ENCODE measurements at places on chromosomes 1 and 21.

- no peak for DNase-seq
Measured at GRCh38 chr1:59670662-59671061, 144.1 kb upstream of the HOOK1 start.

GRCh38 chr1:11198851-11199594, 9.9 kb downstream of the ANGPTL7 start:
- DNase-seq = no peak

DNA sequence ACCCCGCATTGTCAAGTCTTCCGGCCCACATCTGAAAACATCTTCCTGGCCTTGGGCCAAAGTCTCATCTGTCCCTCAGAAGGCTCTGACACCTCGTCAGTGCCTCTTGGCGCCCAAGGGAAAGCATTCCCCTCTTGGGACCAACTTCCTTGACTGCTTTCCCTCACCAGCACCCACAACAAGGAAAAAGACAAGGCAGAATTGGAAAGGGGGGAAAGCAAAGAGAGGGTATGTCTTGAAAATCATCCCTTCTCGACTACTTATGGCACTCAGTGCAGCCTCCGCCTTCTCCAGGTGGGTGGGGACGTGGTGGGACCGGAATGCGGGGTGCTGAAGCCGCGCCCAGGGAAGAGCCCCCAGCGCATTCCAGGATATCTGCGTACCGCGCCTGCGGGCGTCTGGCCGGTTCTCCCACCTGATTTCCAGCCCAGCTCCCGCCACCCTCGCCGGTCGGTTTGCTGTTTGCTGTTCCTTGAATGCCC, 554 bp upstream of the SLC39A1 start:
- no peak for DNase-seq

DNA sequence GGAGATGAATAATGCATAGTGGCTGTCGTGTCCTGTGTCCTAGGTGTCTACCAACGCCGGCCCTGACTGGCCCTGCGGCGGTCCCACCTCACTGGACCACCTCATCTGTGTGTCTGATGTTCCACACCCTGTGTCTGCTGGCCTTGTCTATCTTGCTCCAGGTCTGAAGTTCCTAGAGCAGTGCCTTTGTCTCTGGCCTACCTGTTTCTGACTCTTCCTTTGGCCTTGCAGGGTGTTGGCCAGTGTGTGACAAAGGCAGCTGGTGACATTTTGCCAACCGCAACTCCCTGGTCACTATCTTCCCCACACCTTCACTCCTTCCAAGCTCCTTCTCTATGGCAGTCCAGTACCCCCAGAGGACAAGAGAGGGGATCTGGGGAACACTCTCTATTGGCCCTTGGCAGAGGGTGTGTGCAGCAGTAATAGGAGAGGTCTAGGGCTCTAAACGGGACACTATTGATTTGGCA, 1.4 kb upstream of the AHDC1 start:
- DNase-seq = no peak

DNA sequence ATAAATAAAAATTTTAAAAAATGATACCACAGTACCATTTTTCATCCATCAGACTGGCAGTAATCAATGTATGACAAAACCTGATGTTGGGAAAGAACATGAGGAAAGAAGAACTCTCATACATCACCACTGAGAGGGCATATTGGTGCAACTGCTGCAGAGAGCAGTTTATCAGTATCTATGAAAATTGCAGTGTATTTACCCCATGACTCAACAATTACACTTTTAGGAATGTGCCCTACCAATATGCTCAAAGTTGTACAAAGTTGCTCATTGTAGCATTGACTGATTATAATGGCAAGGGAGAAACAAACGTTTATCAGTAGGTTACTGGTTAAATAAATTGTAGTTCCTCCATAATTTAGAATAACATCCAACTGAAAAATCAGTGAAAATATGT, 36.7 kb downstream of the CATSPERE start:
- DNase-seq = no peak

DNA sequence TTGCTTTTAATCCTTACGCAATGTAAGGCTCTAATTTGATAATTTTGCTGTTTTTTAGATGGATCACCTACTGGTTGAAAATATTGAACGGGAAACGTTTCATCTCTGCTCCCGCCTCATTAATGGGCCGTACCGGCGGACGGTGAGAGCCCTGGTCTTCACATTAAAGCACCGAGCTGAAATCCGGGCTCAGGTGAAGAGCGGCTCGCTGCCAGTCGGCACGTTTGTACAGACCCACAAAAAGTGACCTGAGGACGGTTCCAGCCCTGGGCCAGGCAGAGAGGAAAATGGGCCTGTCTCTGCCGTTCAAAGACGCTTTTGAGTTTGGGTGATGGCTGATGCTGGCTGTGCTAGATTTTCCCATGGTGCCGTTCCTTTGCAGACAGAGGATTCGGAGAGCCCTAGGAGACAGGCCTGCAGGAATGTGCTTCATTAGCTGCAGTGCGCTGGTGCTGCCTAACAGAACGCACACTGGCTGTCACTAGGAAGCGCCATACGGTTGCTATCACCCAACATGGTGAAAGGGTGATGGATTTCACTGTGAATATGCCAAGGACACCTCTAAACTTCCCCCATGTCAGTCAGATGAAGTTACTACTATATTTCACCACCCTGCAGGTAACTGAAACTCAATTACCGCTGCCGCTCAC, 42.9 kb downstream of the TCEANC2 start:
- DNase-seq = no peak

- DNase-seq = no peak
Measured at GRCh38 chr1:53069265-53069662, 7.3 kb downstream of the PODN start.

DNA sequence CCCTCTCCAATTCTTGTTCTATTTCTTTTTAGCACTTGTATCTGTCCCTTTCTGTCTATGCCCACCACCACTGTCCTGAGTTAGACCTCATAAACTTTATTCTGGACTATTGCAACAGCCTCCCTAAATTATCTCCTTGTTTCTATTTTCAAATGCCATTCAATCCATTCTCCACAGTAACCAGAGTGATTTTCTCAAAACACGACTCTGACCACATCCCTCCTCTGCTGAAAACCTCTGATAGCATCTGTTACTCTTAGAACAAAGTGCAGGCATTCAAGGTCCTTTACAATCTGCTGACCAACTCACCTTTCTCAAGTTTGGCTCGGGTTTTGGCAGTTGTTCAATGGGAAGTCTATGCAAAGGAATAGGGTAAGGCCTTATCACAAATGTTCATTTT, 22.8 kb upstream of the GPX7 start:
- DNase-seq = no peak

- no peak for DNase-seq
Measured at GRCh38 chr1:114454539-114454938, 56.5 kb downstream of the TRIM33 start.

- DNase-seq = no peak
Measured at GRCh38 chr1:221669441-221669840, 72.4 kb downstream of the DUSP10 start.

DNA sequence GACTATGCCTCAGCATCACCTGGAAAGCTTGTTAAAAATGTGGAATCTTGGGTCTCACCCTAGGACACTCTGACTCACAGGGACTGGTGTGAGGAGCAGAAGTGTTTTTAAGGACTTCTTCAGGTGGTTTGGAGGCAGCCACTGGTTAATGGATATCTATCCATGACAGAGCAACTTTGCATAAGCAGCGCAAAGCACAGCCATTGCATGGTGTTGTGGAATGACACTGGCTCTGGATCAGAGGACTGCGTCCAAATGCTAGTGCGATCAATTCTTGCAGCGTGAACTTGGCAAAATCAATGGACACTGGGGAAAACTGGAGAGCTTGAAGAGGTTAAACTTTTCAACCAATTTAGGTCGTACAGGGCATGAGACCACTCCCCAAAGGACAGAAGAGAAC, 116.8 kb upstream of the FAM78B start:
- no peak for DNase-seq

DNA sequence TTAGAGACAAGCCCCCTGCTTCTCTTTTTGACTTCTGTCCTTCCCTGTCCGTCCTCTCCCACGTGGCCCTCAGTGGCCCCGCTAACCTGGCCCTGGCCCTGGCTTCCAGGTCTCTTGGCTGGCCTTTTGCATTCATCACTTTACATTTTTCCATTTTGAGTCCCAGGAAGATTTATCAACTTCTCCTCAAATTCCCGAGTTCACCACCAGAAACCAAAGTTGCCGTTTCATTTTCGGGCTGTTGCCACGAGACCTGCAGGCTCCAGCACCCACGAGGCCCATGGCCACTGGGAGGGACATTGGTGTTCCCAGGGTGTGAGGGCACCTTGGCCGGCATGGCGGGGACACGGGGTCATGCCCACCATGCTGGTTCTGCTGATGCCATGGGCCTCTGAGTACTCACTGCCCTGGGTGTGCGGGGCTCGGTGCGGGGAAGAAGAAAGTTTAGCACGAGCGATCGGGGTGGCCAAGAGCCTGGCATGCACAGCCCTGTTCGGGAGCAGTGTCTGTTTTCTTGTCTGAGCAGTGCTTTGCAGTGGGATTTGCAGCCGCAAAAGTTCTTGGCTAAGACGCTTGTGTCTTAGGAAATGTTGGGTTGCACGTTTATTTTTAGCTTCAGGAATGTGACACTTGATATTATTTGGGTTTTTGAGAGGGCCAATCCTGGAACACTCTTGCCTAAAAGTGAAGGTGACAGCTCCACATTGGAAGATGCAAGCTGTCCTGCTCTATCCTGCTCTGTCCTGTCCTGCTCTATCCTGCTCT, 40.4 kb upstream of the ADARB1 start:
- DNase-seq = no peak

DNA sequence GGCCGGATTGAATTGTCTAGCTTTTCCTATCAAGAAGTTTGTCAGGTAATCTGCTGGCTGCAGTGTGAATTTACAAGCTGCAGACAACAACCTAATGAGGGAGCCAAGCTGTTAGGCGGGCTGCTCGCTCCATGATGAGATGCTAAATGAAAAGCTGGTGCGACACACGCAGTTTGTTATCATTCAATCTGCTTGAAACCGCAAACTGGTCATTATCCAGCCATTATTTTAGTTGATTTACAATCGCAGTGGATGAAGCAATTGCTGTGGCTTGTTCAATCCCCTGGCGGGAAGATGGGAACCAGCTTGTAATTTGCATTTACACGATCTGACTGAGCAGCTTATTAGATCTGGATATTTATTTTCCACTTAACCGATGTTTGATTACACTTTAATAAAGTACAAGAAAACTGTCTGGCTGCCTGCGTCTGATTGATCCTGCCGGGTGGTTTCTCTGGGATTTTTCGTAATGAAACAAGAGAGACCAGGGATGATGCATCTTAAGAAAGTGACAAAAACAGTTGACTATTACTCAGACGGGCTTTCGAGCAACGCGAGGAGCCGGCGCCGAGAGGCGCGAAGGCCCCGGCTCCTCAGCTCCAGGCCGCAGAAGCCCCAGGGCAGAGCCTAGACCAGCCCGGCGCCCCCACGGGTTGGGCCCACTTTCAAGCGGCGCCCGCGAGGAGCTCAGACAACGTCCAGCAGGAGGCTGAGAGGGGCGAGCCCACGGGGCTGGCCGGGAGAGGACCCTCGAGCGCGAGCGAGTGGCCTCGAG, 118.0 kb upstream of the BARHL2 start:
- DNase-seq = no peak

- DNase-seq = no peak
Measured at GRCh38 chr21:37627074-37627473, 260.5 kb downstream of the DYRK1A start.

DNA sequence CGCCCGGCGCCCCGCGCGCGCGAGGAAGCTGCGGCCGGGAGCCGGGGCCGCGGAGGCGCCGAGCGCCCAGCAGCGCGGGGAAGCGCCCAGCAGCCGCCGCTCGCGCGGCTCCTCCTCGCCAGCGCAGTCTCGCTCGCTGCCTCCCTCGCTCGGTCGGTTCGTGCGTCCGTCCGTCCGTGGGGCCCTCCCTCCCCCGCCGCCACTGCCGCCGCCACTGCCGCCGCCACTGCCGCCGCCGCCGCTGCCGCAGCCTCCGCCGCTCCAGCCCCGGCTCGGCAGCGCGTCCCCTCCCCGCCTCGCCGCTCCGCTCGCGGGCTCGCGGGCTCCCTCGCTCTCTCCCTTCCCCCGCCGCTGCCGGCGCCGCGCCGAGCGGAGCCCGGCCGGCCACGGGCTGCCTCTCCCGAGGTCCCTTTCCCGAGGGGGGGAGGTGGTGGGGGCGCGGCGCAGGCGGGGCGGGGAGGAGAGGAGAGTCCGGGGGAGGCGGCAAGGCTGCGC, at the start of gene KCND3:
TSS of gene KCND3 (minus strand) at position 138 of the 495 bp plus-strand sequence.
- DNase-seq = no peak

- DNase-seq = no peak
Measured at GRCh38 chr1:79657951-79658658, 651.6 kb upstream of the ADGRL4 start.

GRCh38 chr1:21914450-21914849, 22.7 kb downstream of the HSPG2 start:
- DNase-seq = no peak

DNA sequence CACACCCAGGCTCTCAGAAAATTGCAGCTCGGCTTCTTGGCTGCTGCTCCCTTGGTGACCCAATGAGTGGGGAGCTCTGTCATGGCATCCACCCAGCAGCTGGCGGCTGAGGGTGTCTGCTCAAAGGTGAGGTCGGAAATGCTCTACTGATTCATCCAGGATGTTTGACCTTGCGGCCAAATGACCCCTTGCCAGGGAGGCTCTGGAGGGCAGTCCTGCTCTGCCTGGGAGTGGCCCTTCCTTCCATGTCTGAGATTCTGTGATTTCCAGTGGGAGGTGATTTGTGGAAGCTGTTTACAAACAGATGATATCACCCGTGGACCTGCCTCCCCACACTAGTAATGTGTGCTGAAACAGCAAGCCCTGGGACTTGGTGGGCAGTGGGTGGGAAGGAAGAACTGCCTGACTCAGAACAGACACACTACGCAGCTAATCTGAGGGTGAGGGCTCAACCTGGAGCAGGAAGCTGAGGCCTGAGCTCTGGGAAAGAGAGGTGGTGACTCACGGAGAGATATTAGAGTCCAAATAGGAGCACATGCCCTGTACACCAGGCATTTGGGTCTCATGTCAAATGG, 3.0 kb downstream of the CRCT1 start:
- DNase-seq = no peak

DNA sequence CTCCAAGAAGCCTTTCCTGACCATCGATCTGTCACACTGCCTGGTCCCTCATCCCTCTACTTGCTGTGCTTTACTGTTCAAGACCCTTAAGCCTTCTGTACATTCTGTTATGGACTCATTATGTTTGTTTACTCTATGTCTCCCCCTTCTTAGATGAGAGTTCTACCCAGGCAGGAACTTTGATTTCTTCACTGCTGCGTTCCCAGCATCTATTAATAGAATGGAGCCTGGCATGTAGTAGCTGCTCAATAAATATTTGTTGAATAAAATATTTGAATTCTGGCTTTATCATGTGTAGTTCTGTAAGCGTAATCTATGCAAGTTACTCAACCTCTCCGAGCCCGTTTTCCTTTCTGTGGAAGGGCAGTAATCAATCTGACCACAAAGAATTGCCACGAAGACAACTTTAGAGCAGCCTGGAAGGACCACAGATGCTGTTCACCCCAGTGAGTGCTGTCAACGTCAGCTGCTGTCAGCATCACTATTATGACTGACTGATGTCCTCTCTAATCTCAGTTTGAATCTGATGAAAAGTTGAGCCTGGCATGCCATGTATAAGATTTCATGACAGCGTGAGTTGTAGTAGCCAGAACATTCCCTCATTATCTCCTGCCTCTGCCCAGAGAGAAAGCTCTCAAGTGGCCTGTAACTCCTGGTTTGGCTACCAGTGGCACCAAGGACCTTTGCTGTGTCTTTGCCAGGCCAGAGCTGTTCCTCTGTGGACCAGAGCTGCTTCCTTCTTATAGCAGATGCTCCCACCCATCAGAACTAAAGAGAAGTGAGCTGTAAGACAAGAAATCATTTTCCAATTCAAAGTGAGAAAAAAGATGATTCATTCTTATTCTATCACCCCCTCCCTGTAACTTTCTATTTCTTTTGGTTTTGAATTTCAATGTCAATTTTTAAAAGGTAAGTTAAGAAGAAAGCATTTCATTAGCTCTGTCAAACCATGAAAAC, 94.5 kb downstream of the PRDM2 start:
- no peak for DNase-seq
